Stimulated activated naive CD4-positive, alpha-beta T cell treated with Interleukin-2 at 50 U/mL for 16 hours (primary cell): ENCODE measurements at places on chromosomes 7 and 10.

GRCh38 chr7:47741984-47742383 is 160.1 kb upstream of the TNS3 start:
- no peak for DNase-seq

DNA sequence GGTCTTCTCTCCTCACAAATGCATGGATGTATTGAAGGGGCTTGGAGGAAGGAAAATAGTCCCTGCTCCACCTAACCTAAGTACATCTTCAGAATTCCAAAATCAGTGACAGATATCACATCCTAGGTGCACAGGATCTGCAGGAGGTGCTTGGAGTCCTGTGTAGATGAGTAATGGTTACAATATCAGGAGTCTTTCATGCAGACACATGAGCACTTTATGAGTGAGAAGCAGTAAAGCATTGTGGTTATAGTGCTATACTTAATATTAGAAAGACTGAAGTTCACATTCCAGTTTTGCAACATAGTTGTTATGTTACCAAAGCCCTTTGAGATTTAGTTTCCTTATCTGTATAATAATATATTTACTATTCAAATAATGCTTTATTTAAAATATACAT is 516.7 kb downstream of the NEBL start:
- no peak for DNase-seq

DNA sequence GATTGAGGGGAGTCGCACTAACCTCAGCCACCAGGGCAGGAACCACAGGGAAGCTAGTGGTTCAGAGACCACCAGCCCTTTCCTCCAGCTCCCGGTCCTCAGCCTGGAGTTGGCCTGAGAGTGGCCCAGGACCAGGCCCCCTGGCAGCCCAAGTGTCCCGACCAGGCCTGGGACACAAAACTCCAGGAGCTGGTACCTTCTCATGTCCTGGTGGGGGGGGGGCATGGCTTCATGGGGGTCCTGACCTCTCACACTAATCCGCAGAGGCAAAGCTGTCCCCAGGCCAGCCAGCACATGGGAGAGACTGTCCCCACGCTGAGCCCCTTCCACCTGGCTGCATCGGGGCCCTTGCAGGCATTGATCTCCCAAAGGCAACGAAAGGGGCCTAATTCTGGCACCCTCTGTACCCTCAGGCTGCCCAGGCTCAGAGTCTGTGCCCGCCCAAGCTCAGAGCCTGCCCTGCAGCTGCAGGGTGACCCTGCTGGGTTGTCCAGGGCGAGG is 28.2 kb downstream of the GPRIN2 start:
- DNase-seq = no peak

- no peak for DNase-seq
Measured at GRCh38 chr7:100885440-100886141, 3.9 kb downstream of the UFSP1 start.

- no peak for DNase-seq
Measured at GRCh38 chr7:2950578-2950977, 93.1 kb downstream of the CARD11 start.

DNA sequence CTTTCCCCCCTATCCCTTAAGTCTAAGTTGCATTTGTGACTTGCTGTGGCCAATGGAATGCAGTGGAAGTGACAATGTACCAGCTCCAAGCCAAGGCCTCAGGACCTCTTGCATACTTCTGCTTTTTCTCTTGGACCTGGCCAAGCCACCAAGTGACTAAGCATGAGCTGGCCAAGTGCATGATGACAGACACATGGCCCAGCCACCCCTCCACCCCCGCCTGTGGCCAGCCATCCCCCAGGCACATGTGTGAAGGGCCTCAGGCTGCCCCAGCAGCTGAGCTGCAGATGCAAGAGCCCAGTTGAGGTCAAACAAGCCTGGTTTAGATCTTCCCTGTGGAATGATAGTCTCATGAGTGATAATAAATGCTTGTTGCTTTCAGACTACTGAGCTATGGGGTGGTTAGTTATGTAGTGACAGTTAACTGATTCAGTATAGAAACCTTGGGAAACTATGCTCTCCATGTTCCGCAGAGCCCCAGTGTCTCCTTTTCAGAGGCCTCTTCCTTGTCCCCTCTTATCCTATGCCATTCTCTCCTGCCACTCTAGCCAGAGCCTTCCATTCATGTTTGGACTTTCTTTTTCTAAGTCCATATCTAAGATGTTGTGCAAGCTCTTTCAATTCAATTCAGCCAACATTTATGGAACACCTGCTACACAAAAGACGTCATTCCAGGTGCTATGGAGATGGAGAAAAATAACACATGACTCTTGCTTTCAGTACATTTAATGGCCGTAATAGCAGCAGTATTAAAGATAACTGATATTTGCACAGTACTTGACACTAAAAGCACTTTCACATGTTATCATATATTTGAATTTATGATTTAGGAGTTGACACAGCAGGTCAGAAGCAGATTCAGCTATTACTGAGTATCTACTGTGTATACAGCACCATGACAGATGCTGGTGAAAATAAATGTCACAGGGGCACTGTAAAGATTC is 55.5 kb upstream of the LOXL4 start:
- DNase-seq = no peak

DNA sequence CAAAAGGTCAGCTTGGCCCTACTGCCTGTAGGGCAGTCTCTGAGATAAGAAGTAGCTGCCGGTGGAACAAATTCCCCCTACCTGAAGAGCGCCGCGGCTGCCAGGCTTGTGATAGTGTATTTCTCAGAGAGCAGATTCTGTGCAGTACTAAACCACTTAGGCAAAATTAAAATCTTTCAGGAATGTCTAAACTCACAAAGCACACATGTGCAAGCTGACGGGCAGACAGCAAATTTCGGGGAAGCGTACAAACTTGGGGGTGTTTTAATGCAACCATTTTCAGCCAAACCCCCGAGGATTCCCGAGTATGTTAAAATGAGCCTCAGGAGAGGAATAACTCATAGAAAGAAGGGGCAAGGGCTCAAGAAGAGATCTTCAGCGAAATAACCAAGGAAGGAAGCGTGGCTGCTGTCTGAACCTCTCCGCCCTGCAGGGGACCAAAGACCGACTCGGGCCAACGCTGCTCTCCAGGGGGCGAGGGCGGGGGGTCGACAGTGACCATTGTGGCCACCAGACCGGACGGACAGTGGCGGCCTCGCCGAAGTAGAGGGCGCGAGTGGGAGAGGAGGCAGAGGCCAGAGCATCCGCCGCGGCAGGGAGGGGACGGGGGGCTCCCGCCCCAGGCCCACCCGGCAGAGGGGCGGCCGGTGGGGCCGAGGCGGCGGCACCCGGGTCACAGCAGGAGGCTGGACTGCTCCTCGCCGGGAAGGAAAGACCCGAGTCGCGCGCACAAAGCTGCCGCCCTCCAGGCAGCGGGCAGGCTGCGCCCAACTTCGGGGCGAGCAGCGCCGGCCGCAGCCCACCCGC is 819 bp downstream of the HYCC1 start:
- DNase-seq = no peak

DNA sequence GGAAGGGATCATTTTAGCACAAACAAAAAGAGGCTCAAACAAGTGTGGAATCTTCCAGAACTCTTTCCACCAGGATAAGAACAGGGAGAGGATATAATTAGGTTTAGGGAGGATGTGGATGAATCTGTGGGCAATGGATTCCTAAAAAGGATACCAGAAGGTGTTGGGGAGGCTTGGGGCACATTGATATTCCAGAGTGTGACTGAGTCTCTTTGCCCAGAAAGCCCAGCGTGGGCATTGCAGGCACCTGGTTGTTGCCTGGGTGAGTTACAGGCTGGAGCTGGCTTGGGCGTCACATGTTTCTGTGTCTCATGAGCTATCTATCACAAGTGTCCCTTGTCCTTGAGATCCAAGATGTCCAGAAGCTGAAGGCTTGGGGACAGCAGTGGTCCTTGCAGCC is 3.3 kb downstream of the COL26A1 start:
- DNase-seq = no peak

DNA sequence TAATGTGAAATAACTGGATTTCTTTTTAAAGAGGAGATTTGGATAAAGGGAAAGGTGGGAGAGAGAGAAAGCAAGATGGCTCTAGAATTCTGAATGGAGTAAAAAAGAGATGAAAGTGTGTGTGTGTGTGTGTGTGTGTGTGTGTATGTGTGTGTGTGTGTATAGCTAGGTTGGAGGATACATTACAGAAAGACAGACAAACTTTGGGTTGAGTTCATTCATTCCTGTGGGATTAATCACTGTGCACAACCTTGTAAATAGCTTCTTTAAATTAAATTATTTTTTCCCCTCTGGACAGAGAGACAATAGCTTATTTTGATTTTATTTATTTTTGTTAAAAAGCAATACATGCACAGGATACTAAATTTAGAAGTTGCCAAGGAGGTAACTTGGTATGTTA is 7.5 kb downstream of the ASB4 start:
- no peak for DNase-seq

DNA sequence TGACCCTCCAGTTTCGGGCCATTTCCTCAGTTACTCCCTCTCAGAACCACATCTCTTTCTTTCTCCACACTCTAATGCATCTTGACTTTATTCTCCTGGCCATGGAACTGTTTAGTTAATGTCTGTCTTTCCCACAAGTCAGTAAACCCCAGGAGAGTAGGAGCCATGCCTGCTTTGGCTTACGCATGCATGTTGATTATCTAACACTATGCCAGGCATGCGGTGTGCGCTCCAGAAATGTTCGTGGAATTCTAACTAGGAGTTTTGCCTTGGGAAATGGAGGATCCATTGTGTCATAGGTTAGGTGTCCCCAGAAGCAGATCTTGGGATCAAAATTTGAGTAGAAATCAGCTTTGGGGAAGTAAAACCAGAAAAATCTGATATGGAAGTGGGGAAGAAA is 308.9 kb downstream of the GRID1 start:
- no peak for DNase-seq

GRCh38 chr7:110573862-110574528 is 516.9 kb upstream of the LRRN3 start:
- no peak for DNase-seq

- no peak for DNase-seq
Measured at GRCh38 chr7:158447506-158448171, 140.0 kb downstream of the PTPRN2 start.

DNA sequence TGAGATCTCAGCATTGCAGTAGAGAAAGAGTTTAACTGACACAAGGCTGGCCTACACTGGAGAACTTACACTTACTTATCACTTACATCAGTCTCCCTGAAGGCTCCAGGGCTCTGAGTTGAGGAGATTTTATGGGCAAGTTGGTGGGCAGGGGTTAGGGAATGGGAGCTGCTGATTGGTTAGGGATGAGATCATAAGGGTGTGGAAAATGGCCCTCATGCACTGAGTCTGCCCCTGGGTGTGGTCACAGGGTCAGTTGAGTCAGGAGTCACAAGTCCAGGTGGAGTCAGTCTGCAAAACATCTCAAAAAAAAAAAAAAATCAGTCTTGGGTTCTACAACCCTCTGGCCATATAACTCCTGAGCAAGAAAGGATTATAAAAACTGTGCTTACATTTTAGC is 60.5 kb downstream of the PPP1R17 start:
- DNase-seq = no peak

GRCh38 chr7:159094023-159094740 is 50.5 kb downstream of the VIPR2 start:
- DNase-seq = no peak

DNA sequence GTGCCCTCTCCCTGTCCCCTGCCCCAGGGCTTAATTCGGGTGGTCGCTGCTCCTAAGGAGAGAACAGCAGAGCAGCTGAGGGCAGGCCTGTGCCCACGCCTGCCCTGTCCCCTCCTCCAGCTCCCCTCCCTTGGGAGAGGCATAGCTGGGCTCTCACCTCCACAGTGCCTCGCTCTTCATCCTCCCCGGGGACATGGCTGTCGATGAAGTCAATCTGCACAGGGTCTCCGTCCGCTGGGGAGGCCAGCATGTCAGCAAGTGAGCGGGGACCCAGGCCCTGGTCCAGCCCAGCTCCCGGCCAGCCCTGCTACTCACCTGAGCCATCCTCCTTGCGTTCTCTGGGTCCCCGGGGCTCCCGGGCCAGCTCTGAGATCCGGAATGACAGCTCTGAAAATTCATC is 3.8 kb upstream of the SAP25 start:
- DNase-seq = no peak

- no peak for DNase-seq
Measured at GRCh38 chr10:31929261-31930022, 811 bp upstream of the ARHGAP12 start.

GRCh38 chr10:7788639-7789286 is 786 bp downstream of the ATP5F1C start:
- no peak for DNase-seq

DNA sequence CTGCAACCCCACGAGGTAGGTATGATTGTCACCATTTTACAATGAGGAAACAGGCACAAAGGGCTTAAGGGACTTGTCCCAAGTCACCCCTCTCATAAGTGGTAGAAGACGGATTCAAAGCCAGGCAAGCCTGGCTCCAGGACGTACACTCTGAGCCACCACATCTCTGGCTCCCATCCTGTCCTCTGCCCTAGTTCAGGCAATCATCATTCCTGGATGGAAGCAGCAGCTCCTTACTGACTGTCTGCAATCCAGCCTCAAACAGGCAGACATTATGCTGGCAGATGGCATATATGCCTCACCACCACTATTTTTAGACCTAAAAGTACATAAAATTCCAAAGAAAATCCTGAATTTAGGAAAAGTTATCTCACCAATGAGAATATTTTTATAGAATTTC is 100.7 kb downstream of the USP6NL start:
- no peak for DNase-seq

- DNase-seq = no peak
Measured at GRCh38 chr10:118950997-118951637, 78.4 kb upstream of the NANOS1 start.

DNA sequence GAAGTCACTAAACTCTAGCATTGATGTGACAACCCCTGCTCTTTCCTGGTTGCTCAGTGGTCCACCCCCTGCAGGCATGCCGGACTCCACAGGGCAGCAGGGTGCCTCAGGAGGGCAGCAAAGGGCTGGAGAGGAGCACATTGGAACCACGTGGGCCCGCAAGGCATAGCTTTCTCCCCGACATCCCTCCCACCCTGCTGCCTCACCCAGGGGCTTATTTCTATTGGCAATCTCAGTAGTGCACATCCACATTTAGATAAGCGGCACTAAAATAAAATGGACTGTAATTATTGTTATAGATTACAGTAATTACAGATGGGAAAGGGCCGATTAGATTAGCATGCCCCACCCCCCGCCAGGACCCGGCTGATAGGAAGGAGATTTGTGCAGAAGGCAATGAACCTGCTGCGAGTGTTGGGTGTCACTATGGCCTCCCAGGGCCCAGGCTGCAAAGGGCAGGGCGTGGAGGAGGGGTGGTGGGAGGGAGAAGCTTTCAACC is 580.1 kb downstream of the GRID1 start:
- DNase-seq = no peak
